Mesothelial cell of epicardium (in vitro differentiated cells): ENCODE measurements at places on chromosomes 3 and 15.

DNA sequence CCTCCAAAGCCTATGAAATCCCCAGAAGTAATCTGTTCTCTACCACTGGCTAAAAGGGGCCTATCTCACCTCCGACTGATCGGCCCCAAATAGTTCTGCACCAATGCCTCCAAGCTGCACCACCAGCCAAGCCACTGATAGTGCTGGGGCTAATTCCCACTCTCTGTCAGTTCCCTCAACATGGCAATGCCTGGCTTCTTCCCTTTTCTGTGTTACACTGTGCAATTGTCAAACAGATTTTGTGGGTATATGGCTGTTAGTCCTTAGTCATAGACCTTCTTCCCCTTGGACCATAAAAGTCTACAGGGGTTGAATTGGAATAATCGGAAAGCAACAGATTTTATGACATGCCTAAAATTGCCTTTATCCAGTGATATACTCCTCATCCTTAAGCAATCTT, 9.3 kb upstream of the UBE2E2 start:
- no peak overlapping the region for H3K27ac ChIP-seq
- H3K27me3 ChIP-seq = peaks cover 18% of the 10 kb centered on the region
- no peak overlapping the region for H3K4me3 ChIP-seq
- H3K4me1 ChIP-seq = peaks cover 16% of the 10 kb centered on the region
- no peak for DNase-seq
- H3K36me3 ChIP-seq = no peaks in the 10 kb centered on the region

- H3K4me1 ChIP-seq = peaks cover 22% of the 10 kb centered on the region
- DNase-seq = no peak
- H3K4me3 ChIP-seq = no peak overlapping the region
- H3K36me3 ChIP-seq = no peaks in the 10 kb centered on the region
- H3K27ac ChIP-seq = no peak overlapping the region
- peaks cover 48% of the 10 kb centered on the region for H3K27me3 ChIP-seq
These were observed 478.4 kb upstream of the CFAP20DC start for GRCh38 chr3:59528251-59528650.

DNA sequence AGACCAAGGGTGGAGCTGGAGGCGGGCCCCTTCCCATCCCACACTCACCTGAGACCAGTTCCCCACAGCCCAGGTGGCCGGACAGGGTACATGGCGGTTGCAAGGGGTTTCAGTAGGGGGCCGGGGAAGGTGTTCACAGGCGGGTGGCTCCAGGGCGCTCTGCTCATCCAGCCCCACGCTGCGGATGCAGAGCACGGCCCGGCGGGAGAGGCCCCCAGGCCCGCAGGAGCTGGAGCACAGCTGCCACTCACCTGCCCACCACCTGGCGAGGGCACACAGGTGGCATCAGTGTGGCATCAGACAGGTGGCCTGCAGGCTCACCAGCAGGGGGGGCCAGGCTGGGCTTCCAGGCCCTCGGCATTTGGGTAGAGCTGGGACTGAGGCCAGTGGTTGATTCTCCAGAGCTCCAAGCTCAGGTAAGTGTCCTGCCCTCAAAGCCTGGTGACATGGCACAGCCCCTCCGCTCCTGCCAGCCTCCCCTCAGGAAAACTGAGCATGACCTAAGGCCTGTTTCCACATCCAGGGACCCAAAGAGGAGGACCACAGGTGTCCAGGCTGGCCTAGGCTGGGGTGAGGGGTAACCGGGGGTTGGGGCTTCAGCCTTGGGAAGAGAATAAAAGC, 43.8 kb downstream of the ADAMTS7 start:
- no peaks in the 10 kb centered on the region for H3K4me1 ChIP-seq
- H3K27me3 ChIP-seq = no peaks in the 10 kb centered on the region
- no peak for DNase-seq
- H3K27ac ChIP-seq = no peak overlapping the region

DNA sequence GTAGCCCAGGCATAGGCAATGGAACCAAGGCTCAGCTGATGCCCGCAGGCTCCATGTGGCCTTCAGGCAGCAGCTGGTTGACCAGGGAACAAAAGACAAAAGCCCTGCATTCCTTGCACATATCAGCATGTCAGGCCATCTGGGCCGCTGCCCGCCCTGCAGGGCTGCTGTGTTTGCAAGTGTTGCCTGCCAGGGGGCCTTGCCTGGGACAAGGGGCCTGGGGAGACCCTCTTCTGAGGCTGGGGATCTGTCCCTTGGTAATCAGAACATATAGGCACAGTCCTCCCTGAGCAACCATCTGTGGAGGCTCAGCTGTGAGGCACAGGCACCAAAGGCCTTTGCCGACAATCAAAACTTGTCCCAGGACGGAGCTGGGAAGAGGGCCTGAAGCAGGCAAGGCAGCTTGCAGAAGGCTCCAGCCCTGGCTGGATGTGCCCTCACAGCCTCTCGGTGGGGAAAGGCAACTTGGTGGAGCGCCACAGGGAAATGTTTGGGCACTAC, 138.2 kb downstream of the TPRA1 start:
- no peak overlapping the region for H3K4me3 ChIP-seq
- H3K27me3 ChIP-seq = peaks cover 90% of the 10 kb centered on the region
- no peak overlapping the region for H3K27ac ChIP-seq

- no peak for DNase-seq
- peaks cover 5% of the 10 kb centered on the region for H3K36me3 ChIP-seq
- H3K4me3 ChIP-seq = no peak overlapping the region
- no peaks in the 10 kb centered on the region for H3K27me3 ChIP-seq
These were observed 11.7 kb downstream of the SH2D7 start for GRCh38 chr15:78104119-78104479.
